Natural killer cell treated with Interleukin-12 subunit alpha and Interleukin-12 subunit beta and Interleukin-15 and Interleukin-18, amount 100 ng/mL, for 72 hours (primary cell): ENCODE measurements at places on chromosomes 1 and 21. TPM values are rescaled to one million over a fixed set of nuclear protein-coding genes. Genes with fewer than 3 reads are reported as not detected.

GRCh38 chr1:53419034-53419433 lies 40.2 kb upstream of the DMRTB1 start:
- DNase-seq = no peak

- DNase-seq = no peak
Observed at GRCh38 chr1:229620876-229621275, 5.0 kb downstream of the TAF5L start.

GRCh38 chr1:101128211-101128727 lies 102.7 kb upstream of the DPH5 start:
- DNase-seq = no peak

The FCRLA gene
- total RNA-seq = not detected

- no peak for DNase-seq
Observed at GRCh38 chr1:47629201-47629600, 191.4 kb downstream of the FOXD2 start.

GRCh38 chr1:6473974-6474814 lies 8.2 kb upstream of the TNFRSF25 start:
- DNase-seq = no peak
